ENCODE measurements at places on chromosomes 5 and 9.
A peak's percentile ranks its signal among the peaks of the same experiment; 100 is the strongest.

DNA sequence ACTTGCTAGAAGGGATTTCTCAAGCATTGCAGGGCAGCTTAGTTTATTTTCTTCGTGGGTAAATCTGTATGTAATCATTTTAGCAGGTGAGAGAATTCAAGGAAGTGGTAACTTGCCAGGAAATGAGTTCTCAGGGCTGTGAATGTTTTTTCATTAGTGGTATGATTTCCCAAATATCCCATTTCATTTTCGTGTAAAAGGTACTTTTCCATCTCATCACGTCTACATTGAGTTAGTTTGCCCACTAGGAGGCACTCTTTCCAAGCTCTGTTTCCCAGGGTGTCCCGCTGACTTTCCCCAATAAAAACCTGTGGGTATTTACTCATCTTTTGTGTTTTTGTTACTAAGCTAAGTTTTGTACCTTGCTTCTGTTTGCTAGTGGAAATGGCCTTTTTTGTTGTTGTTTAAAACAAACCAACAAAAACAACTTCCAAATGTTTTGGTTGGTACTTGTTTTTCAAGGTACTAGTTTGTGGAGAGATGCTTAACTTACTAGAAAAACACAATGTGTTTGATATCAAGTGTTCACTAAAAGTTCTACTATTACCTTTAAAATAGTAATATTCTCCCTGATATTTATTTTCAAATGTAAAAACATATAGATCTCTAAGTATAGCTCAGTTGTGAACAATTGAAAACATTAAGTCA lies 373.6 kb downstream of the ADGRV1 start:
- DNase-seq = peak; percentile 72

DNA sequence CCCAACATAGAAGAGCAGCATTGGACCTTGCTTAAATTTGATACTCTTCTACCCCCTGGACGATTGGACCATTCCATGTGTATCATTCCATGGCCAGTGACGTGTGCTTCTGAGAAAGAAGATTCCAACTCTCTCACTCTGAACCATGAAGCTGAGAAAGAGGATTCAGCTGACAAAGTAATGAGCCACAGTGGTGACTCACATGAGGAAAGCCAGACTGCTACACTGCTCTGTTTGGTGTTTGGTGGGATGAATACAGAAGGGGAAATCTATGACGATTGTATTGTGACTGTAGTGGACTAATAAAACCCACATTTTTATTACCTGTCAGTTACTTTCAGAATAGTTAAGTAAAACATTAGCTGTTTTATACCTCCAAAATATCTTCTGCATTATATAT lies 7.5 kb downstream of the HSPA5 start:
- peak; percentile 15 for DNase-seq

DNA sequence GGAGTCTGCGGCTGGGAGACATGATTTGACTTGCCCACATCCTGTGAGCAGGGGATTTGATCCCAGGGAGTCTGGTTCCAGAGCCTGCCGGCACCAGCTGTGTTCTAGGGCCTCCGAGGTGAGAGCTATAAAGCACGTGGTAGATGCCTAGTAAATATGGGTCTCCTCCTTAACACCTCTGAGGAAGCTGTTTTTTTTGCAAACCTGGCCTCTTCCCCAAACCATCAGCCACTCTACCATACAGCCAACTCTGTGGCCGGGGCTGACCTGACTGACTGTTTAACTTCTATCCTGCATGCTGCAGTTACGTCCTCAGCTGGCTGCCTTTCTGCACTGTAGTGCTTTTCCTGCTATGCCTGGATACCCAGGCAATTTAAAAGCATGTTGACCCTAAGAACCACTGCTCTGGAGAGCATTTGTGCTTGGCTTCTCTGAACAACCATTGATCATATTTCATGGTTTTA lies 220.5 kb downstream of the SLIT3 start:
- no peak for DNase-seq

DNA sequence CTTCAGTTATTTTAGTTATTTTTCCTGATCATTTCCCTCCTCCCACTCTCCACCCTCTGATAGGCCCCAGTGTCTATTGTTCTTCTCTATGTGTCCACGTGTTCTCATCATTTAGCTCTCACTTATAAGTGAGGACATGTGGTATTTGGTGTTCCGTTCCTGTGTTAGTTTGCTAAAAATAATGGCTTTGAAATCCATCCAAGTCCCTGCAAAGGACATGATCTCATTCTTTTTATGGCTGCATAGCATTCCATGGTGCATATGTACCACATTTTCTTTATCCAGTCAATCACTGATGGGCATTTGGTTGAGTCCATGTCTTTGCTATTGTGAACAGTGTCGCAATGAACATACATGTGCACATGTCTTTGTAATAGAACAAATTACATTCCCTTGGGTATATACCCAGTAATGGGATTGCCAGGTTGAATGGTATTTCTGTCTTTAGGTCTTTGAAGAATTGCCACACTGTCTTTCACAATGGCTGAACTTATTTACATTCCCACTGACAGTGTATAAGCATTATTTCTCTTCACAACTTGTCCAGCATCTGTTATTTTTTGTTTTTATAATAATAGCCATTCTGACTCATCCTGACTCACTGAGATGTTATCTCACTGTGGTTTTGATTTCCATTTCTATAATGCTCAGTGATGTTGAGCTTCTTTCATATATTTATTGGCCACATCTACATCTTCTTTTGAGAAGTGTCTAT lies 17.2 kb upstream of the DIRAS2 start:
- no peak for DNase-seq

GRCh38 chr5:176784218-176785165 lies 25.9 kb upstream of the UNC5A start:
- peak; percentile 67 for DNase-seq

- no peak for DNase-seq
Observed at GRCh38 chr9:17121264-17121663, 13.6 kb upstream of the CNTLN start.

- DNase-seq = peak; percentile 82
Observed at GRCh38 chr9:137064027-137064879, 6.1 kb downstream of the SAPCD2 start.

DNA sequence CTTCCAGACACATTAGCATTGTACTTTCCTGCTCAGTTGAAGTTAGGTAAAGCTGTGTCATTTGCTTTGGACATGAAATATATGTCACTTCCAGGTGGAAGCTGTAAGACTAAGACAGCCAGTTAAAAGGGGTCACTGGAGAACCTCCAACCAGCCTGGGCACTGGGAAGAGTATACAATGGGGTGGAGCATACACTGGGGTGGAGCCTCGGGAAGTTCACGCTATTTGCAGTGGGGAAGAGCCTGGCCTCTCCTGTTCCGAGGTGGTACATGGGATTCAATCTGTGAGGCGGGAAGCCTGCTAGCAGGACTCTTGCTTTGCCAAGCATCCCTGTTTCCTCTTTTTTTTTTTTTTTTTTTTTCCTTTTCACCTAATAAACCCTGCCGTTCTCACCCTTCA lies 145.3 kb downstream of the TTC39B start:
- DNase-seq = no peak

GRCh38 chr9:98477884-98478283 lies 222.4 kb upstream of the TBC1D2 start:
- no peak for DNase-seq

DNA sequence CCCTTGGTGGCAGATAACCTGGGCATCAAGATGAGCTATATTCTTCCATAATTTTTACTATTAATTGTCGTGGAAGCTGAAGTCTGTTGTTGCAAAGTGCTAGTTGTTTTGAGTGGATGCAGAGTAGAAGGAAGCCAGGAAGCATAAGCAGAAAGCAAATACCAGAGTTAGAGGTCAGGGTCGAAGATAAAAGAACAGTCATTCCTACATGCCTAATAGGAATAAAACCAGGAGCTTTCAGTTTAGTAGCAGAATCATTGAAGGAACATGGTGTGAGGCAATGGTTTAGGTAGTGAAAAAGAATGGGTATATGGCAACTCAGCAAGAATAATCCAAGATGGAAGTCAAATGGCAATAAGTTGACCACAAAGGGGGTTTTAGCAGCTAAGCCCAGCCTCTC lies 121.6 kb upstream of the FST start:
- DNase-seq = no peak

All from eye (tissue), 1 donor.